Stimulated activated CD4-positive, alpha-beta T cell treated with anti-CD3 and anti-CD28 coated beads, Interleukin-2, amount 100 ng/mL, for 24 hours (primary cell): ENCODE measurements at places on chromosomes 1 and 21.

- no peak for DNase-seq
Observed at GRCh38 chr1:7253118-7253480, 467.8 kb downstream of the CAMTA1 start.

GRCh38 chr1:9784508-9785133 is 39.1 kb downstream of the CLSTN1 start:
- DNase-seq: peak; percentile 68

DNA sequence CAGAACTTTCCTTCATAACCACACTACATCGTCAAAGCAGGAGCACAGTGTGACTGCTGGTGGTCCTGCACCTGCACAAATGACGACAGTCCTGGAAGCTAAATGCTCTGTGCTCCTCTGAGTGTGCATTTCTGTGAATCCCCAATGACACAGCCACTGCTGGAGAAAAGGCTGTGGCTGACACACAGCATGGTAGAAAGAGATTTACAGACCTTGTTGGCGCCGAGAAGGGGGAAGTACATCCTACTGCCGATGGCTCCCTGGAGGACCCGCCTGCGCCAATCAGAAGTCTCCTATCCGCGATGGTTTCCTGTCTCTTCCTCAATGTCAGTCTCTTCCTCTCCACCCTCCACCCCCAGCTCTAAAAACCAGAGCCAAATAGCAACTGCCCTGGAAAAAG is 115.4 kb upstream of the RAB4A start:
- peak; percentile 23 for DNase-seq

DNA sequence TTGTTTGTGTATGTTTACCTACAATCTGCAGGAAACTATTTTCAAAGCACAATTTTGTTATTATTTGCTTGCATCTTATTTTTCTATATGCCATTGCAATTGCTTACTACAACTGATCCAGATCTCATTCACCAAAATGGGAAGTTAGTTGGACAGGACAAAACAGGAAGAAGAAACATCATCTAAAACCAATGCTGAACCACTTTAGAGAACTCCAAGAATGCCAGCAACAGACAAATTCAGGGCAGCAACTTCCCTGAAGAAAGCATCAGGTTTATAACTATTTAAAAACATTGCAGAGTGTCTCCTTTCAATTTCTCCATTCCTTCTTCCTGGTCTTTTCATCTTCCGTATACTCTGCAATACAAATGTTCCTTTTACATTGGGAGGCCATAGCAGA is 82.4 kb upstream of the SMYD2 start:
- DNase-seq: no peak

DNA sequence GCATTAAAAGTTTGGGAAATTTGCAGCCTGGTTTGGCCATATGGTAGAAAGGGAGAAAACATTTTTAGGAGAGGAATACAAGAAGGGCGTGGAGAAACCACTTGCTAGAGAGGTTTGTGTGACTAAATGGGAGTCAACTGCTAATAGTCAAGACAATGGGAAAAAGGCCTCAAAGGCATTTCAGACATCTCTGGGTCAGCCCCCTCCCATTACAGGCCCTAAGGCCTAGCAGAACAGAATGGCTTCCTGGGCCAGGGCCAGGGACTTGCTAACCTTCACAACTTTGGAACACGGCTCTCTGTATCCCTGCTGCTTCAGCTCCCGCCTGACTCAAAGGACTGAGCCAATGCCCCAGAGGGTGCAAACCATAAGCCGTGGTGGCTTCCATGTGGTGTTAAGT is 752.3 kb upstream of the ADAMTS5 start:
- DNase-seq: no peak

DNA sequence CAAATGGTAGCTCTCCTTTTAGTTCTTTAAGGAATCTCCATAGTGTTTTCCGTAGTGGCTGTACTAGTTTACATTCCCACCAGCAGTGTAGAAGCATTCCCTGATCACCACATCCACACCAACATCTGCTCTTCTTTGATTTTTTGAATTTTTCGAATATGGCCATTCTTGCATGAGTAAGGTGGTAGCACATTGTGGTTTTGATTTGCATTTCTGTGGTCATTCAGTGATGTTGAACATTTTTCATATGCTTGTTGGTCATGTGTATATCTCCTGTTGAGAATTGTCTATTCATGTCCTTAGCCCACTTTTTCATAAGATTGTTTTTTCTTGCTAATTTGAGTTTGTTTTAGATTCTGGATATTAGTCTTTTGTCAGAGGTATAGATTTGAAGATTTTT is 84.6 kb upstream of the B3GALT2 start:
- no peak for DNase-seq

DNA sequence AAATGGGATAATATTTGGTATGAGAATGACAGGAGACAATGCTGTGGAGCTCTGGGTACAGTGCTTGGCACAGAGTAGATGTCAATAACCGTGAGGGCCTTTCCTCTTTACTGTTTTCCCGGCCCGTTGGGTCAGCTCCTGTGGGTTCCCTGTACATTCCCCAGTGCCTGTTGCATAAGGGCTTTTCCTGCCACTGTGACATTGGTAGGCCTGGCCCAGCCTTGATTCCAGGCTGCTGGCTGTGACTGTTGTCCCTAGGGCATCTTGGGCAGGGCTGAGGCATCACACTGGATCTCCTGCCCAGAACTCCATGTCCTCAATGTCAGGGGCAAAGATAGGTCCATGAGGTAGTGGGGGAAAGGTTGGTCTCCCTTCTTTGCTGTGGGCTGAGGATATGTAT is 25.8 kb upstream of the MYCL start:
- no peak for DNase-seq

GRCh38 chr1:113975211-113975895 is 3.9 kb upstream of the OLFML3 start:
- no peak for DNase-seq

DNA sequence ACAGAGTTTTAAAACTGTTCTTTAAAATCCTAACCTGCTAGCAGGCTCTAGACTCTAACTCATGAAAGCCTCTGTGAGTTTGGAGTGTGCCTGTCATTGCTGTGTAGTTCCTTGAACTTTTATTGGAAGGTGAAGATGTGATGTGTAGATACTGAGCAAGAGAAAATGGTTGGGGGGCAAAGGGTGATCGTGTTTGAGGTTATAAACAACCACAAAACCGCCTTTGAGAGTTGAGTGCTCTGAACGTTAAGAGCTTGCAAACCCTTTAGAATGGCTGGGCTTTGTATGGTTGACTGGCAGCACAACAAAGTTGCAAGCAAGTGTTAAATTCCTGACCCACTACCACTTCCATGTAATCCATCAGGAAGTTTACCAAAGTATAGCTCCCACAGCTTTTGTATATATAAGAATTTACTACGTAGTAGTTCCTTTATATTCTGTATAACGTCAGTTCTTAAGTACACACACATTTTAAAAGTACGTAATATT is 19.6 kb downstream of the BACE2 start:
- no peak for DNase-seq

GRCh38 chr1:105483436-105483835 is 1573.0 kb upstream of the PRMT6 start:
- DNase-seq: no peak

GRCh38 chr1:7565099-7565750 is 205.9 kb upstream of the VAMP3 start:
- DNase-seq: no peak

GRCh38 chr21:31482460-31482859 is 138.4 kb upstream of the TIAM1 start:
- no peak for DNase-seq

GRCh38 chr1:29211086-29212030 is 19.4 kb downstream of the MECR start:
- DNase-seq: no peak

DNA sequence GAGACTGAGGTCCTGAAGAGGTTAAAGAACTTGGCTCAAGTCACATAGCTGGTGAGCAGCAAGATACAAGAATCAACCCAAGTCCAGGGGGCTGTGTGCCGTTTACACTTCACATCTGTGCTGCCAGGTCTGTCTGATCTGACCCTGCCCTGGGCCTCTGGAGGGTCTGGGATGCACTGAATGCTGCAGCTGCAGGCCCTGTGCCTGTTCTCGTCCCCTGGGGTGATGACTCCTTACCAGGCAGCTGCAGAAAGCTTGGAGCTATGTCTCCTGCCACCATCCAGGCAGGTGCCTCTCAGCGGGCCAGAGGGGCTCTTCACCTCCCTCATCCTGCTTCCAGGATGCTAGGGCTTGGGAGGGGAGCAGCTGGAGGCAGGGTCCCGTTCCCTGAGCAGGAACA is 63.5 kb downstream of the LRRN2 start:
- no peak for DNase-seq

GRCh38 chr1:29563092-29563491 is 326.8 kb downstream of the PTPRU start:
- no peak for DNase-seq

DNA sequence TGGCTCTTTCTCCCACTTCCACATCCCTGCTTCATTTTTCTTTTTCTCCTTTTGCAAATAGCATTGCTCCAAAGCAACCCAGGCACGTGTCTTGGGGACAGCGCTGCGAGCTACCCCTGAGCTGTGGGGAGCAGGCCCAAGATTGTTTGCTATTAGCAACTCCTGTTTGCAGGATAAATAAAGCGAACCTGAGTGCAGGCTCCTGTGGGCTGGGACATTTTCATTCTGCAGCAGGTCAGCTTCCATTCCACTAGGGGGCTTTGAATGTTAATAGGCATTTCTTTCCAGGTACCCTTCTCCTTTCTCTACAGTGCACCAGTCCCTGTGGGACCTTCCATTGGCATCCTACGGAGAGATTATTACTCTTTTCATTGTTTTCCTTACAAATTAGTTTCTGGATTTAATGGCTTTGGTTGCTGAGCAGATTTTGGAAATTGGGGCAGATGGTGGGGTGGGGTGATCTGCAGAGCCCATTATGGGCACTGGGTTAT is 54.0 kb downstream of the OLFML3 start:
- DNase-seq: no peak

DNA sequence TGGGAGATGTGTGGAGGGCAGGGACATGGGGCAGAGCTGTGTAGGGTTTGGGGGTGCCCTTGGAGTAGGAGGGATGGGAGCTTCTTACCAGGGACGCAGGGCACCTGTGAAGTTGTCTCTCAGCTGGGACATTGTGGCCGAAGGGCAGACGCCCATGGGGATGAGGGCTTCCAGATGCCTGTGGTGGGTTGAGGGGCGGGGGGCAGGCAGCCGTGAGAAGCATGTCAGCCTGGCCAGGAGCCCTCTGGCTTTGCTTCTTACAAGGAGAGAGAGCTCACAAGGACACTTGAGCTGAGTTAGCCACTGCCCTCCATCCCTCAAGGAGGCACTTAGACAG is 8.5 kb downstream of the A3GALT2 start:
- DNase-seq: no peak

DNA sequence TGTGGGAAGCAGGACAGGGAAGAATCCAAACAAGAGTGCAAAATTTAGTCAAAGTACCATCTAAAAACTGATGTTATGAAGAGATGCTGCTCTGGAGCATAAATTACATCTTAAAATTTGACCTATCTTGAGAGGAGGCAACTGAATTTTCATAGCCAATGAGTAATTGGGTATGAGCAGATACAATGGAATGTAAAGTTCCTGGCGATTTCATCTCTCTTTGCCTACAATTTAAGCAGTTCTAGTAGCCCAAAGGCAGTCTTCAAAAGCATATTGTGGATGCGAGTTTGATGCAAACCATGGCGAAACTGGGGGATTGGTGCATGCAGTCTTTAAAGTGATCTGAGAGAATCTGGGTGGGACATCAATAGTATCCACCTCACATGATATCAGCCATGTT is 1265.9 kb downstream of the BRINP3 start:
- DNase-seq: no peak

- DNase-seq: no peak
Observed at GRCh38 chr1:47479664-47480063, 41.8 kb downstream of the FOXD2 start.

DNA sequence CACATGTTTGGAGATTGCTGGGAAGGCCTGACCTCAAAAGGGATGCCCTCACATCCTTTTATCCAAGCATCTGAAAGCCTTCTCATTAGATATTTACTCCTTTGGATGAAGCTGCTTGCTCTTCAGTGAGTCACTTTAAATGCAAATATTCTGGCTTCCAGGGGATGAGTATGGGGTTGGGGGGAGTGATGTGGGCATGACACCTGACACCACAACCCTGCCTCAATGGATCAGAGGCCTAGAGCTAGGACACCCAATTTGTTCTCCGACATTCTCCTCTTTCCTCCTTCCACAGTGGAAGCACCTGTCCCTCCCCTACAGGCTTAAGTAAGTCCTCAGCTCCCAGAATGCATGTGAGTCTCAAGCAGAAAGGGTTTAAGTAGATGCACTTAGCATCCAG is 238.3 kb downstream of the OMA1 start:
- DNase-seq: no peak

DNA sequence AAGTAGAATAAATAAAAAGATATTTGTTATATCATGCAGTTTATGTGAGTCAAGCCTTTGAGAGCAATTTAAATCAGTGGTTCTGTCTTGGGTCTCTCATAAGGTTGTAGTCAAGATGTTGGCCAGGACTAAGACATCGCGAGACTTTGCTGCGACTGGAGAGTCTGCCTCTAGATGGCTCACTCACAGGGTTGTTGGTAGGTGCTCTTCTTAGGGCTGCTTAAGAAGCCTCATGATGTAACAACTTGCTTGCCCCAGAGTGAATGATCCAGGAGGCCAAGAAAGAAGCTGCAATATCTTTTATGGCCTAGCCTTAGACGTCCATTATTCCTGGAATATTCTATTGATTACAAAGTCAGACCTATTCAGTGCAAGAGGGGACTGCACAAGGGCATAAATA is 73.1 kb upstream of the CACHD1 start:
- DNase-seq: no peak

DNA sequence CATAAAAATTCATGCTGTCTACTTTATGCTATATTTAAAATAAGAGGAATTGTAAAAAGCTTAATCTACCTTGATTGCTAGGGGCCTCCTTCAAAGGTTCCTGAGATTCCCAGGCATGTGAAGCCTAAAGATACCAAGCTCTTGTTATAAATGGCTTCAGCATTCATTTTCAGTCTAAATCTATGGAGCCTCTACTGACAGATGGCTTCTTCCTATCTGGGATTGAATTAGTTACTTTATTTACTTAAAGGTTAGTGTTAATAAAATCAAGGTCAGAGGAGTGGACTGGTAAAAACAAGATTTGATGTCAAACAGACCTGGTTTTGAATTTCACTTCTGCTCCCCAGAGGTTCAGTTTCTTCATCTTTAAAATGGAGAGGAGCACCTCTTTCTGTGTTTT is 93.7 kb downstream of the TNNI3K start:
- no peak for DNase-seq

DNA sequence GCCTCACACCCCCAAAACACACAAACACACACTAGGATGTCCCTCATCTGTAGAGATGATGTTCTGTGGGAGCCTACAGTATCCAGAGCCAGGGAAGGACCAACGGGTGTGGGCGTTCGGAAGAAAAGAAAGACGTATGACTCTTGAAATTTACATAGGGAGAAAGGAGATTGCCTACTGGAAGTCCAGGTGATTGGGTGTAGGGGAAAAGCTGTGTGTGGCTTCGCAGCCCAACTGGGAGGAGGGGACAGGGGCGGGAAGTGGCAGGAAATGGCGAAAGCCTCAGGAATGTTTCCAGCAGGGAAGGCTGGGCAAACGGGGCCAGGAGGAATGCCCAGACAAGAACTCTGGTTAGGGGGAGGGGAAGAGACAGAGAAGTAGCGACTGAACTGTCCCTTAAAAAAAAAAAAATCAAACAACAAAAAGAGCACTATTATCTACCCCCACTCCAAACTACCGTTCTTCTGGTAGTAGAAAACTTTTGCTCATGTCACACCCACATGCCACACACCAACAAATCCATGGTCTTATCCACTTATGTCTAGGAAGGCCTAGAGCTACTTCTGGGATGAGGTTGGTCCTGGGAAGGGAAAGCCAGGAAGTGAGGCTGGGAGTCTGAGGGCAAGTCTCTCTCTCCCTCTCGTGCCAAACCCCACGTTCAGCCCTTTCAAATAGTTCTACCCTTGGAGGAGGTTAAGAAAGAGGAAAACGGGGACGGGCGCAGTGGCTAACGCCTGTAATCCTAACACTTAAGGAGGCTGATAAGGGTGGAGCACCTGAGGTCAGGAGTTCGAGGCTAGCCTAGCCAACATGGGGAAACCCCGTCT is 1.8 kb upstream of the CKS1B start:
- DNase-seq: no peak
